ENCODE measurements at places on chromosomes 12 and 14.

DNA sequence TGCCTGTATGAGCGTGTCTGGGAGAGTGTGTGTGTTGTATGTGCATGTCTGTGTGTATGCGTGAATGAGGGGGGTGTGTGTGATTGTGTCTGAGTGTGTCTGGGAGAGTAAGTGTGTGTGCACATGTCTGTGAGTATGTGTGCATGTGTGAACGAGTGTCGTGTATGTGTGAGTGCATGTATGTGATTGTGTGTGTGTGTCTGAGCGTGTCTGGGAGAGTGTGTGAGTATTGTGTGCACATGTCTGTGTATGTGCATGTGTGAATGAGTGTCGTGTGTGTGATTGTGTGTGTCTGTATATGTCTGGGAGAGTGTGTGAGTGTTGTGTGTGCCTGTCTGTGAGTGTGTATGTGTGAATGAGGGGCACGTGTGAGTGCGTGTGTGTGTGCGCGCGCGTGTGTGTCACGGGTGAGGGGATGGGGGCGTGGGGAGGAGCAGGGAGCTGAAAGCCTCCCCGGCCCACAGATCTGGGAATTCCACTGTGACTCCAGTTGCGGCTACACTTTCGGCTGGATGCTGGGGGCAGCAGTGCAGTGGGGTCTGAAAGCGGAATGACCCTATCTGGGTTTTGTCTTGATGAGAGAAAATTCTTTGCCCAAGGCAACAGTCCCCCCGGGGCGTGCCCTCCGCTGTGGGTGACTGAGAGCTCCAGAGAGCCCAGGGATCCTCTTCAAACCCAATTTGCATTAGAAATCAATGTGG is 138.1 kb upstream of the MED13L start:
- DNase-seq, result no peak

- no peak for DNase-seq
Observed at GRCh38 chr14:27278341-27278740, 680.5 kb upstream of the NOVA1 start.

- no peak for DNase-seq
Observed at GRCh38 chr12:131994589-131994988, 44.8 kb downstream of the EP400 start.

DNA sequence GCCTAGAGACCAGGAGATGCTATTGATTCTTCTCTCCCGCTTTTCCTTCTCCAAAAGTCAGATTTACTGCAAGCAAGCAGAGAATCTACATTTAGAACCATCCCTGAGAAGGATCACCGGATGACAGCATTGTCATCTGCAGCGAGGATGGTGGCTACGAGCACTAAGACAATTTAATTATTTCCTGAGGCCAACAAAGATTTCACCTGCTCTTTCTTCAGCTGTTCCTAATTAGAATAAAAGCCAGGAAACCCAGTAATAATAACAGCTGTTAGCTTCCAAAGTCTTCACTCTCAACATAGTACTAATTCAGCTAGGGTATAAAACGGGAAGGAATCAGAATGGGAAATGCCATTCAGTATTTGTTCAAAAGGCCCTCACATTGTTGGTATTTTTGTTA is 53.3 kb downstream of the TMTC1 start:
- DNase-seq, result no peak

GRCh38 chr12:47816403-47817271 is 3.1 kb downstream of the HDAC7 start:
- DNase-seq, result no peak

- DNase-seq, result no peak
Observed at GRCh38 chr12:123289911-123290310, 18.3 kb upstream of the CDK2AP1 start.

- no peak for DNase-seq
Observed at GRCh38 chr12:44286336-44286735, 450.5 kb downstream of the TMEM117 start.

DNA sequence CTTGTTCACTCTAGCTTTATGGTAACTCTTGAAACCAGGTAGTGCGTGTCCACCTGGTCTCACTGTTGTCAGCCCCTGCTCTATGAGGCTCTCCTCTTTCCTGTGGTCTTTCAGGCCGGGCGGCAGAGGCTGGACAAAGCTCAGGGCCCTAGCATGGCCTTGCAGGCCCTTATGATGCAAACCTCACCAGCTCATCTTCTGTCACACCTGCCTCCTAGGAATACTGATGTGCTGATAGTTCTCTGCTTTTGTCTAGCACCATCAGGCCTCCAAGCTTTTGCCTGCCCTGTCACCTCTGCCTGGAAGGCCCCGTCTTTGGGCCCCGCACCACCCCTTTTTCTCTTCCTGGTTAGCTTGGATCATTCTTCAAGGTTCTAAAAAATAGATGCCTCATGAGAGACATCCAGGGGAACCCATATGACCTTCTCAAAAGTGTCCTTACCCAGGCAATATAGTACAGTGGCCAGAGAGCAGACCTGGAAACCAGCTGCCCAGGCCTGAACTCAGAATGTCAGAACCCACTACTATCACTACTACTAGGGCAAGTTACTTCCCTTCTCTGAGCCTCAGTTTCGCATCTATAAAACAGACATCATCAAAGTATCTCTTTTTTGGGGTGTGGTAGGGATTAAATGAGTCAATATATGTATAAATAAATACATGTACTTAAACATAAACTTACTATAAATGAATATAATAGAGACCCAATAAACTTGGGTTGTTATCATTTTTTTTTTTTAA is 91.7 kb downstream of the ZFP36L1 start:
- DNase-seq, result no peak

GRCh38 chr14:99408286-99408970 is 72.2 kb downstream of the SETD3 start:
- no peak for DNase-seq

- DNase-seq, result no peak
Observed at GRCh38 chr12:97557116-97557515, 94.5 kb downstream of the RMST start.

DNA sequence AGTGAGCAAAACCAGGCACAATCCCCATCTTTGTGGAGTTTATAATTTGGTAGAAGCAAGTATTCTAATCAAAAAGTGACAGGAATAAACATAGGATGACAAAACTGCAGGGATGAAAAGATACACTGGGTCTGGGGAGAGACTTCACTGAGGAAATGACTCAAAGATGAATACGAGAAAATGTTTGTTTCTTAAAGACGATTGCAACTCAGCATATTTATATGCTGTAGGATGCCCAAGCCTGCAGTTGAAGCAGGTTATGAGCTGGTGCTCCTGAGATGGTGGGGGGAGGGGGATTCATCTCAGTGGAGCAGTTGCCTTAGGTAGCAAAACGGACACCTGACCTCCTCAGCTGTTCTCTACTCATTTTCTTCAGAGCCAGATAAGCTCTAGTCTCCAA is 13.4 kb upstream of the SLC38A4 start:
- DNase-seq, result no peak

- no peak for DNase-seq
Observed at GRCh38 chr12:32603858-32604257, 75.2 kb upstream of the DNM1L start.

GRCh38 chr12:53498235-53498630 is 1.0 kb downstream of the MAP3K12 start:
- no peak for DNase-seq

GRCh38 chr14:65169351-65169750 is 67.0 kb upstream of the MAX start:
- DNase-seq, result no peak

GRCh38 chr12:27572486-27573255 is 48.7 kb downstream of the PPFIBP1 start:
- DNase-seq, result no peak

Measured in GOT3 (cell line).